GM03348 (cell line): ENCODE measurements at places on chromosomes 5 and 9.
A peak's percentile ranks its signal among the peaks of the same experiment; 100 is the strongest.

DNA sequence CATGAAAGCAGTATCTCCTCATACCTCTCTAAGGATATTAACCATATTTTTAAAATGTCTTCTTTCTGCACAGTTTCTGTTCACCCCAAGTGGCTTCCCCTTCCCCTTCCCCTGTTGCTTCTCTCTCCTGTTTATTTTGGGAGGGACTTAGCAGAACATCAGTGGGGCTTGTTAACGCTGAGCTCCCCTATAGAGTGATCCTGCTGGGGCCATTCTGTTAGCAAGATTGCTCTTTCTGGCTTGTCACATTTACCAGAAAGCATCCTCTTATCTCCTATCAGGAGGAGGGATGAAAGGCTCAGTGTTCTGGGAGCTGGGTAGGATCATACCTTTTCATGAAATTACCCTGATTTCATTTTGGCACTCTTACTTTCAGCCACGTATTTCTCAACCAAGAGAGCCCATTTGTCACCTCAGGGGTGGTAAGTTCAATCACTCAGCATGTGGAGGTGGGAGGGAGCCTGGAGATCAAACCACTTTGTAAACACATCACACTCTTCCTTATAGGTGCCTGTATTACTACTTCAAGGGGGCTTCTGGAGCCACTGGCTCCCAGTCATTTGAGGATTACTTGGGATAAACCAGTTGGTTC lies 16.7 kb downstream of the NXNL2 start:
- DNase-seq = no peak

- DNase-seq = no peak
Observed at GRCh38 chr9:104750185-104750767, 2.8 kb downstream of the NIPSNAP3A start.

GRCh38 chr9:107953556-107954125 lies 464.1 kb upstream of the KLF4 start:
- DNase-seq = no peak

DNA sequence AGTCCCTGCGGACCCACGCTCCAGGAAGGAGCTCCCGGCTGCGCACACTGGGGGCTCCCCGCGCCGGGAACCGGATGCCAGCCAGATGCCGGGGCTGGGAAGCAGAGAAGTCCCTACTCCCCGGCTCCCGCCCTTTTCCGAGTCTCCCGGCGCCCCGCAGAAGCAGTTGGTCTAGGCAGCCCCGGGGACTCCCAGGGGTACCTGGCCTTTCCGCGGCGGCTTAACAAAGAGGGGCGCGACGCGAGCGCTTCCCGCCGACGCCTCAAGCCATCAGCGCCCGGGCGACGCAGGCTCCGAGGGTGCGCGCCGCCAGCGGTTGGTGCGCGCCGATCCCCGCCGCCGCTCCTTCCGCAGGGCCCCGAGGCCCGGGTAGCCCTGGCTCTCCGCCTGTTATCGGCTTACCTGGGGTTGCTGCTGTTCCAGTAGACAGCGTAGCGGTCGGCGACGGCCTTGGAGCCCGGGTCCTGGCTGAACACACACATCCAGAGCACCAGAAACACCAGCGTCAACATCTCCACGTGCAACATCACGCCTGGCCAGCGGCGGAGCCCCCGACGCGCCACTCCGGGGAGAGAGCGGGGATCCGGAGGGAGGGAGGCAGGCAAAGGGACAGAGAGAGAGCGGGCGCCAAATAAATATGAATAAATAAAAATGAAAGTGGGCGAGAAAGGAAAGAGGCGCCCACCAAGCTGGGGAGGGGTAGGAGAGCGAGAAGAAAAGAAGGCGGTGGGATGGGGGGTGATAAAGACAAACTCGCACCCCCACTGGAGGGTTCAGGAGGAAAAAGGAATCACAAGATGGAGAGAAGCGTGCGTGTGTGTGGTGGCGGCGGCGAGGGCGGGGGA lies 428 bp downstream of the EFNA5 start:
- DNase-seq = peak; percentile 32

- DNase-seq = no peak
Observed at GRCh38 chr5:170200876-170201275, 31.9 kb upstream of the C5orf58 start.

DNA sequence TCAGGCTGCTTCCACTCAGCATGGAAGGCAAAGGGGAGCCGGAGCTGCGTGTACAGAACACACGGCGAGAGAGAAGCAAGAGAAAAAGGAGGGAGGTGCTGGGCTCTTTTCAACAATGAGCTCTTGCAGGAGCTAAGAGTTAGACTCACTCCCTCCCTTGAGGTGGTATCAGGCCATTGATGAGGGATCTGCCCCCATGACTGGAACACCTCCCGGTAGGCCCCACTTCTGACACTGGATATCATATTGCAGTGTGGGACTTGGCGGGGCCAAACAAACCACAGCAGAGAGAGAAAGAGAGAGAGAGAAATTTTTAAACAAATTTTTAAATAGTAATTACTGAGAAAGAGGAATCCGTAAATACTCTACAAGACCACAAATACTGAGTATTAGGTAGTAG lies 182.2 kb downstream of the TRIO start:
- DNase-seq = no peak

DNA sequence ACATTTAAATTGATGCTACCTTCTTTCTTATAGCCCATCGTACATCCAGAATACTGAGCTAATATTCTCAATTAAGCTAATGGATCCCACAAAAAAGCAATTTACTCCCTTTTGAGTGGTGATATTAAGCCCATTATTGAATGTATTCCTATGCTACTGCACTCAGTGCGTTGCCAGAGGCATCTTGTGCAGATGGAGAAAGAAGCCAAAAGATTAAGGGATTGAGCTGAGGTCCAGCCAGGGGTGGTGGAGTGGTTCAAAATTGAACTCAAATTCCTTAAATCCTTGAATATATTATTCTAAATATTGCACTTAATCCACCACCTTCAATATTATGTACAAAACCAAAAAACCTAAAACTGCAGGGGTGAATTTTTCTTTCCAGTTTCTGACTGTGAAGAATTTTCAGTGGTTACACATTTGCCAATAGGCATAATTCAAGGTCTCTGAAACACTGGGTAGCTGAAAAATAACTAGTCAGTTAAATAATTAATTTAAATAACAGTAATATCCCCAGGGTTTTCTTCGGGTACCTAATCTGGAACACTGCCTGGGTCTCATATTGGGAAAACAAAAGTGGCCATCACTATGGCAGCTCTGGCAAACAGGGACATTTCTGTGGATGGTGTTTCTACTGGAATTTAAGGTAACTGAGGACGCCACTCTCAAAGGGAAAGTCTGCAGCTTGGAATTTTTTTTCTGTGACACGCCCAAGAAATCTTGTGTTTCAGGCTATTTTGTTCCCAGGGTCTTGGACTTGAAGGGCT lies 6.2 kb upstream of the LIFR start:
- no peak for DNase-seq

GRCh38 chr5:114325541-114325940 lies 36.3 kb upstream of the KCNN2 start:
- DNase-seq = no peak

- no peak for DNase-seq
Observed at GRCh38 chr5:133338504-133339355, 273.6 kb downstream of the FSTL4 start.

DNA sequence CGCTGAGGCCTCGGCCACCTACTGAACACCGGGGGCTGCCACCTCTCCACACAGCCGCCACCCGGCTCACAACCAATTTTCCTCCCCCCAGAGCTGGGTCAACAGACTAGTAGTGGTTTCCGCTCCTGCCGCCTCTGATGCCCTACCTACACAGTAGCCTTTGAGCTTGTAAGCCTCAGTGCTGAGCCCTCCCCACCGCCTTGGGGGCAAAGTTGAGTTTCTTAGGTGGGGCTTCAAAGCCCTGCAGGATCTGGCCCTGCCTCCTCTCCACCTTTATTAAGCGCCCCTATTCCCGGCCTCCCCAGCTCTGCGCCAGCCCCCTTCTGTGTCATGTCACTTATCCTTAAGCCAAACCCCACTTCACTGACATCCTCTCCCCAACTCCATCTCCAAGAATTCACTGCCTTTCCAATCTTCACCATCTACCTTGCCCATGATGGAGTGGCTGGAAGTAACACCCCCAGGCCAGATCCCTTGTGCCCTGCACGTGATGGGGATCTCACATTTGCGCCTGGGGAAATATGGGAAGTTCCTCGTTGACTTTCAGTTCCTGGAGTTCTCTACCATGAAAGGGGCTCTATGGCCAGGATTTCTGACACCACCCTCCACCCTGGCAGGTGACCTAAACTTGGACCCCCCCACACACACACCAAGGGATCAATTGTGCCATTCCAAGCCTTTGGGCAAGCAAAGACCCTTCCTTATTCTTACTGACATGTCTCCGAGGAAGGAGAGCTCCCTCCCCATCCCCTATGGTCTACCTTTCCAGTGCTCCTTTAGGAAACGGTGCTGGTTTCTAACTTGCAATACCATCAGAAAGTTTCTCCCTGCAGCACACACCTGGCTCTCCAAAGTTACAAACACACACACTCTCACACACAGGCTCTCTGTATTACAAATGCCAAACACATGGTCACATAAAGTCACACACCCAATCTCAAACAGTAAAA lies 2.7 kb upstream of the CNTFR start:
- no peak for DNase-seq

- peak; percentile 55 for DNase-seq
Observed at GRCh38 chr9:113979343-113980127, 98.6 kb downstream of the AMBP start.

GRCh38 chr9:91053824-91054223 lies 252.2 kb downstream of the SYK start:
- no peak for DNase-seq

- DNase-seq = peak; percentile 95
Observed at GRCh38 chr9:113564498-113565237, 101.1 kb downstream of the RGS3 start.

DNA sequence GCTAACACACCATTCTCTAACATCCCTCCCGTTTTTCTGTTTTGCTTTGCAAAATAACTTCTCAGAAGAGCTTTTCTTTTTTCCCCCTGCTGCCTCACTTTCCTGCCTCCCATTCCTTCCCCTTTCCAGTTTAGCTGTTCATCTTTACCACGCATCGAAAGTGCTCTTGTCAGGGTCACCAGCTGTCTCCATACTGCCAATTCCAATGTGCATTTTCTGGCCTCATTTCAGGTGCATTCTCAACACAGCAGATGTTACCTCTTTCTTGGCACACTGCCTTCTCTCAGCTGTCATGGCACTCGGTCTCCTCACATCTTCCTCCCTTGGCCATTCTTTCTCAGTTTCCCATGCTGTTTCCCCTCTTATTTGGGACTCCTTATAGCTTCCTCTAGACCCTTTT lies 9.5 kb downstream of the ARSK start:
- no peak for DNase-seq

- DNase-seq = no peak
Observed at GRCh38 chr9:30280229-30280900, 2104.1 kb upstream of the ACO1 start.

GRCh38 chr9:2492161-2492560 lies 129.4 kb upstream of the VLDLR start:
- no peak for DNase-seq

DNA sequence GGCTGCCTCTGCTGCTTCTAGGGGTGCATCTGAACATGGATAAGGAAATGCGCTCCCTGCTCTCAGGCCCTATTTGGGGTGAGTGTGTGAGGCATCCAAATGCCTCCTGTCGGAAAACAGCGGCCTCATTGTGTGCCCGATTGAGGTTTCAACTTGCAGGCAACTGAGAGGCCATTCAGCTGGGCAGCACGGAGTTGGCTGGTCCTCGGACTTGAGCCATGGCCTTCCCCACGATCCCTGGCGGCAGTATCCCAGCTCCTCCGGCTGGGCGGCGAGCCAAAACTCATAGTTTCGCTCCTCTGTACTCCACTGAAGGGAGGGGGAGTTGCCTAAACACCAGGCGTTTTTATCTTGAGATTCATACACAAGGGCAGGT lies 597.3 kb upstream of the SGCD start:
- peak; percentile 72 for DNase-seq

- no peak for DNase-seq
Observed at GRCh38 chr5:40227931-40228330, 451.8 kb upstream of the PTGER4 start.

GRCh38 chr5:174273325-174273724 lies 227.8 kb downstream of the NSG2 start:
- no peak for DNase-seq

GRCh38 chr9:88481933-88482332 lies 53.0 kb upstream of the NXNL2 start:
- no peak for DNase-seq

DNA sequence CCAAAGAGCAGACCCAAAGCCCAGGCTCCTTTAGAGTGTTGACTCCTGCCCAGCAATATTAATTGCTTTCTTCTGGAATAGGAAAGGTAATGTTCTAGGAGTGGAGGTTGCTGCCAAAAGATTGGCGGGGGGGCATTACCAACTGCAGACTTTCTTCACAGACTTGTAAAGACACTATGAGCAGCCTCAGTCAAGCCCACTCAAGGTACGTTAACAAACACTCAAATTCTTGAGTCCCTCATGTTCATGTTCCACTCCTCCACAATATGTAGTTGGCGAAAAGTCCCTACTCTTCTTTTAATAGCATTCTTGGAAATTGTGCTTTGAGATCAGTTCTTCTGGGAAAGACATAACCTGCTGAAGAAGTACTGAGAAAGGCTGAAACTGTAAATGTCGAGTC lies 409.2 kb upstream of the KIF2A start:
- DNase-seq = no peak
